ENCODE measurements at places on chromosomes 3 and 15.
A peak's percentile ranks its signal among the peaks of the same experiment; 100 is the strongest.

- no peak for DNase-seq
Observed at GRCh38 chr3:8500989-8501370, 643 bp upstream of the LMCD1 start.

DNA sequence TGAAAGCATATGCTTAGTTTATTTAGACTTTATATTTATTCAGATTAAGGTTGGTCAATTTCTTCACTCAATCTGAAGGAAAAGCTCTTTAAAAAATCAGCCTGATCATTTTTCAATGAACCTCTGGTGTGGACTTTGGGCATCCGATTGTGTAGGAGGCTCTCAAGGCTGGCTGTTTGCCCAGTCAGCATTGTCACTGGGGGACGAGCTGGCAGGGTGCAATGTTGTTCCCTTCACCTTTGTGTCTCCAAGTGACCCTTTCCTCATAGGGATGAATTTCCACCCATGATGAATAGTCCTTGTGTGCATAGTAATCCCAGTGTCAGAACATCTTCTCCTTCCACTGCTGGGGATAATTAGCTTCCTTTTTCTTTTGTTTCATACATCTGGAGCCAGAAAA lies 102.5 kb downstream of the CHRNA7 start:
- DNase-seq = no peak

GRCh38 chr3:80018375-80018774 lies 250.6 kb upstream of the ROBO1 start:
- DNase-seq = no peak

DNA sequence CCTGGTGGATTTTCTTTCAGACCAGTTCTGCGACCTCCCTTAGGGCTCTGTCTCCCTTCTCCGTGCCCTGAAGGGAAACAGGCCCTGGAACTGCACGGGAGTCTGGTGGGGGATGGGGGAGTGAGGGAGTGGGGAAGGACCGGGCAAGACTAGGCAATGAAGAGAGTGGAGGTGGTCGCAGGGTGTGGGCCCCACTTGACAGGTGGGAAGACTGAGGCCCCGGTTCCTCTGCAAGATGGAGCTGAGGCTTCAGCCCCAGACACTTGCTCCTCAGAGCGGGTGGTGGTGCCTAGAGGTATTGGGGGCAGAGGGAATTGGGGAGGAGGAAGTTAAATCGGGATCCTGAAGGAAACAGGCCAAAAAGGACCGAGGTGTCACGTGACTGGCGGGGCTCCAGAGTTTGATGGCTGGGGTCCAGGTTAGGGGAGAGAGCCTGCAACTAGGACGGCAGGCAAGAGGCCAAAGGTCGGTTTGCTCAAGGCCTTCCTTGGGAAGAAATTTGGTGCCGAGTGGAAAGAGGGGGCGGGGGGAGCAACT lies 597 bp upstream of the CAMK1 start:
- peak; percentile 54 for DNase-seq

GRCh38 chr15:43270676-43271306 lies 4.1 kb upstream of the TGM5 start:
- no peak for DNase-seq

- DNase-seq = no peak
Observed at GRCh38 chr3:40043444-40043755, 234.0 kb downstream of the MYRIP start.

- peak; percentile 34 for DNase-seq
Observed at GRCh38 chr3:9196020-9196419, 53.4 kb downstream of the SRGAP3 start.

GRCh38 chr3:60226912-60227311 lies 1024.3 kb downstream of the FHIT start:
- no peak for DNase-seq

DNA sequence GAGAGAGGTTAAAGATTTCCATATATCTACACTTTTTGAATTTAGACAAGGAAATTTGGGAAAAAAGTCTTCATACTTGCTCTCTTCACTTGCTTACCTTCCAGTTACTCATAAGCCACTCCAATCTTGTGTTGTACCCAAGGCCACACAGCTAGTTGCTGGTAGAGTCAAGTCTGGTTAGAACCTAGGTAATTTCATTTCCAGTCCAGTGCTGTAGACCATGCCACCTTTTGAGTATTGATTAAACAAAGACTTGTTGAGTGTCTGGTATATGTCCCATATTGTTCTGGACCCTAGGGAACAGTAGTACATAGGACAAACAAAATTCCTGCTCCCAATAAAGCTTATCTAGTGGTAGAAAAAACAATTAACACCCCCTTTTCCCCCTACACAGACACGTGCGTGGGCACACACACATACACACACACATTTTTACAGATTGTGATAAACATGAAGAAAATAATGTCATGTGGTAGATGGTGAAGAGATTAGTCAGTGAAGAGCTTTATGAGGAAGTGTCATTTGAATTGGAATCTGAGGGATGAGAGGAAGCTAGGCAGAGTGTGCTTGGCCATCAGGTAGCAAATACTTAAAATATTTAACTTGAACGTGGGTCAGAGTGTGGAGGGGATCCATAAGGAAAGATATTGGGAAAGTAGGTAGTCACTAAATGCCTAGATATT lies 2.1 kb downstream of the CMC1 start:
- DNase-seq = no peak

- DNase-seq = no peak
Observed at GRCh38 chr3:37136067-37136466, 38.3 kb downstream of the LRRFIP2 start.

GRCh38 chr3:40016391-40016790 lies 207.0 kb downstream of the MYRIP start:
- no peak for DNase-seq

DNA sequence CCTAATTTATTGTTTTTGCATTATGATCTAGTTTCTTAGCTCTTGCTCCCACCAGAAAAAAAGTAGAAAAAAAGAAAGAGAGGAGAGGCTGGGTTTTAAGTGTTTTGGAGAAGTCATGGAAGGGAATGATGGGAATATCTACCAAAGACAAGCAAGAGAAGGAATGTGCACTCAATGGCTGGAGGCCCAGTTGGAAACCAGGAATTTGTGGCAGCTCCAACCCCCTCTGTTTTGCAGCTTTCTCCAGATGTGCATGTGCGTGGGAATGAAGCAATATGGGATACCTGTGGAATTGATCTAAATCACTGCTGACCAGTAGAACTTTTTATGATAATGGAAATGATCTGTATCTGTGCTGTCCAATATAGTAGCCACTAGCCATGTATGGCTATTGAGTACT lies 27.1 kb downstream of the EIF2AK4 start:
- DNase-seq = no peak

DNA sequence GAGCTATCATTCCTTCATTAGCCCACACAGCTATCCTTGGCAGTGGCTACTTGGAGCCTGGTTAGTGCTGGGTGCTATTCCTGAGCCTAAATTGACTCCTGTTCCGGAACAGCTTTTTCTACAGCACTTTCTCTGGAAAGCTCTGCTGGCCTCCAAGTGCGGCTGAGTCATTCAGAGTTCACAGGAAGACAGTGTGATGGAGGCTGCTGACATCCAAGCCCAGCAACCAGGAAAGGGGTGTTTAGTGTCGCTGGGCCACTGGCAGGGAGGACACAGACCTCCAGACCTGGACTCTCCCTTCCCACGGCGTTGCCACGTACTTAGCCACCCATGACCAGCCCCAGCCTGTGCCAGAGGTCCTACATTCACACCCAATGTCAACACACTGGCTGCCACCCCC lies 28.7 kb downstream of the CACNA2D2 start:
- no peak for DNase-seq

DNA sequence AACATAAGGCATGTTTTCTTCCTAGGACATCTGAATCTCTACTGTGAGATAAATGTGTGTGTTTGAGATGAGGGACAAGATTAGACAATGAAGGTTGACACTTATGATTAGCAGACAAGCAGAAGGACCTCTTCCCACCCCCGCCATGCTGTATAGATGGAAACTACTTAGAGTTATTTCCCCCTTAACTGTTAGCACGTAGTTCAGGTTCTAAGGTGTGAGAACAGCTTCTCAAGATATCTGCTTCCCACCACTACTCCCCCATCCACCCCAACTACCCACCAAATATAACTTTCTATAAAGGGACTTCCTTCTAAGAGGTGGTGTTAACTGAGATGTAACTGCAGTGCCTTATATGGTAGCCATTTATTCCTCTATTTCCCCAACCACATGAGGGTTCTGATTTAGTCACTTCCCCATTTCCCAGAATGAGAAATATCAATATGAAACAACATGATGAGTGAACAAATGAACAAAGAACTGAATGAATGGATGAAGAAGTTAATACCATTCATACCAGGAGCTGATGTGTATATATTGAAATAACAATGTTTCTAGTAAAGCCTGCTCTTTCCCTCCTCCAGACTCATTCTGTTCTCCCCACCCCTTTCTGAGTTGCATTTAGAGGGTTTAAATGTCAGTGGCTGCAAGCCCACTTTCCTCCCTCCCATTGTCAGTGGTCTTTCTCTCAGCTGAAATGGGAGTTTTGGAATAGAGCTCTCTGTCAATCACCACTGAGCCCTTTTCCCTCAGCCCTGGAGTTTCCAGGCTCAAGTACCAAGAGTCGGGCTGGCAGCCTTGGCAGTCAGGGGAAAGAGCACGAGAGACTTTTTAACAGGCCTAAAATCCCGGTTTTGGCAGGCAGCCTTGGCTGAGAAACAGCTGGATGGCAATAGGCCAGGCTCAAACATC lies 7.7 kb upstream of the RFTN1 start:
- no peak for DNase-seq
